AG10803 (cell line): ENCODE measurements at places on chromosomes 12 and 14.
A peak's percentile ranks its signal among the peaks of the same experiment; 100 is the strongest.

DNA sequence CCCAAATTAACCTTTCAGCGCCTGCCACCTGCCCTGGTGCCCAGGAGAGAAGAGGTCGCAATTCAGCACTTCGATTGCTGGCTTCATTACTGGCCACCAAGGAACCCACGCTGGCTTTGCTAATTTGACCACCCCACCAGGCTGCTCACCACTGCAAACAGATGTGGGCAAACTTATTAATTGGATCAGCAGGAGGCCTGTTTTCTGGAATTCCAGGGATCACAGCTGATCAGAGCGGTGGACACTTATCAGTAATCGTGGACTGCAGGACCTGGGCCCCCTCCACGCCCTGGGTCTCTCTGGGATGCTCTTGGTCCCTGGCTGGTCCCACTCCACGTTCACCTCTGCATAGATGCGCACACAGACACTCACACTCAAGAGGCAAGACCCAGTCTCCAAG, 27.8 kb downstream of the BEGAIN start:
- no peak for DNase-seq

GRCh38 chr12:121628536-121628935, 2.2 kb downstream of the ORAI1 start:
- DNase-seq = no peak

DNA sequence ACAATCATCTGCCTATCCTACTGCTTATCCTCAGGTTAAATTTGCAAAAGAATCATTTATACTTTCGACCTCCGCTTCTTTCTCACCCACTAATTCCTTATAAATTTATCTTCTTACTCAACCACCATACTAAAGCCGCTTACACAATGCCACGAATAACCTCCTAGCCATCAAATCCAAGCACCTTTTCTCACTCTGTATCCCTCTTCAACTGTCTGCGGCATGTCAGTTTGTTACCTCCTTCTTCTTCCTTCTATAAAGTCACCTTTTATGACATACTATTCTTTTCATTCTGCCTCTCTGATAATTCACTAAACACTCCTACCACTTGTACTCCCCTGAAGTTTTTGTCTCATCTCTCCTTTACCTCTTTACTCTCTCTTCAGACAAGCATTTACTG, 66.3 kb downstream of the SEC23A start:
- no peak for DNase-seq

GRCh38 chr12:40469736-40470135, 222.5 kb upstream of the CNTN1 start:
- no peak for DNase-seq

- no peak for DNase-seq
Measured at GRCh38 chr12:68686262-68686594, 550 bp upstream of the NUP107 start.

DNA sequence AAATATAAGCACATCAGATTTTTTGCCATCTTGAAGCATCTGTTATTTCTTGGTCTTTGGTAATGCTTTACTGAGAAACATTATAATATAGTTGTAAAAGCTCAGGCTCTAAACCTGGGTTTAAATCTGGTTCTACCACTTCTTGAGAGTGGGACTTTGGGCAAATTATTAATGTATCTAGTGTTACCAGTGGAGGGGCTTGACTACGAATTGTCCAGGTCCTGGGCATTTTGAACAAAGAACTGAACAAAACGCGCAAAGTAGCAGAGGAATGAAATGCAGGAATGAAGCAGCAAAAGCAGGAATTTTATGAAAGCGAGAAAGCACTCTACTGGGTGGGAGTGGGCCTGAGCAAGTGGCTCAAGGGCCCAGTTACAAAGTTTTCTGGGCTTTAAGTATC, 50.8 kb downstream of the CAND1 start:
- no peak for DNase-seq

- DNase-seq = no peak
Measured at GRCh38 chr14:83372271-83372670, 1838.6 kb upstream of the SEL1L start.

DNA sequence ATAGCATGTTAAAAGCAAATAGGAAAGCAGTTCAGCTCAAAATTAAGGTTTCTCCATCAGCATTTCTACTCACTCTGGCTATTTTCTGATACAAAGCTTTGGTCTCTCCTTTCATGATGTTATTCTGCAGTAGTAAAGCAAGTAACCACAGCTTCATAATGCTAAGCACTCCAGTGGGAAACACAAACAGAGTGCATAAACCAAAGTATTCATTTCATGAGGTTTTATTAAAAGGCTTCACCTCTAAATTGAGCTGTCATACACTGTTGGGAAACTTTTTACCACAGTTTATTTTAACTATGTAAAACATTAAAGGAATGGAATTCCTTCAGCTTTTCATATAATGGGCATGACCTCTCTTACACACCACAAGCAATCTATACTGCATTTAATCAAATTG, 157.9 kb upstream of the LMO3 start:
- peak; percentile 18 for DNase-seq

DNA sequence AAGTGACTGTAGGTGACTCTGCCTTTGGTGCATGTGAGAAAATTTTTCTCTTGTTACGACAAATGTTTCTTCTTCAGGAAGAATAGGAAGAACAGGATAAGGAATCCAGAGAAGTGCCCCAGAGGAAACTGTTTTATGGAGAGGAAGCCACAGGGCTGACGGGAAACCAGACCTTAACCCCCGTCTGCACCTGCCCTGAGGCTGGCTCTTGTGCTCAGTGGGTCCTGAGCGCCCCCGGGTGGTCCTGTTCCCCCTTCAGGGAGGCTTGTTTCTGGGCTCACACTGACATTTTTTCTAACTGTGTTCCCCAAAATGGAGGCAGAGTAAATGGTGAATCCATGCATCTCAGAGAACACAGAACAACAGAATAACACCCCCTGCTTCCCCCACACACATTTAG, 691.8 kb downstream of the TMEM121 start:
- DNase-seq = no peak

- DNase-seq = no peak
Measured at GRCh38 chr12:108594-108993, 42.0 kb downstream of the IQSEC3 start.

- no peak for DNase-seq
Measured at GRCh38 chr14:84090837-84091236, 1439.1 kb upstream of the FLRT2 start.

GRCh38 chr14:55803873-55804553, 224.0 kb downstream of the KTN1 start:
- no peak for DNase-seq

DNA sequence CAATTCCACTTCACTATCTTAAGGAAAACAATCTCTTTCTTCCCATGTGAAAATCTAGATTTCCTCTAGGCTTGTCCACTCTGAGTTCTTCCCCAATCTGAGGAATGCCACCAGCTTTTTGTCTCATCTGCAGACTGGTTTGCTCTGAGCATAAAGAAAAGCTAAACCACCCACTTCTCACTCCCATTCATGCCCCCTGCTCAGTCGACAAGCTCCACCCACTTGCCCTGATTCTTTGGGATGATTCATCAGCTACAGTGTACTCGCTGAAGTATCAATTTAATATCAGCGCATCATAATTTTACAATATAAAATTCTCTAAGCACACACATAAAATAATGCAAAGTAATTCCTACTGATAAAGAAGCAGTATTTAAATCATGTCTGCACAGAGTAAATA, 209.1 kb downstream of the GRIN2B start:
- no peak for DNase-seq

DNA sequence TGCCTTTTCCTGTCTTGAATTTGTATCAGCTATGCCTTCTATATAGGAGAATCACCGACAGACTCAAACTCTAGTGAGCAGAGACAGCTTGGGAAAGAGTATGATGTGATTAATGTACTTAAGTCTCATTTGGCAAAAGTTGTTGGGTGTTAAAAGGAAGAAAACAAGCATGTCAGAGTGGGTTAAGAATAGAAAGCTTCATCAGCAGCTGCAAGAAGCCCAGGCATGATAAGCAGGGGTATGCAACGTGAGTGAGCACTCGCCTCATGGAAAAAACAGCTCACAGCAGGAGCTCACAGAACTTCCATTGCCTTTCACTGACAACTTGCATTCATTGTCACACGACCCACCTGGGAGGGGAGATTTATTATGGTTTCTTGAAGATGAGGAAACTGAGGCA, 35.9 kb upstream of the WNK1 start:
- no peak for DNase-seq

DNA sequence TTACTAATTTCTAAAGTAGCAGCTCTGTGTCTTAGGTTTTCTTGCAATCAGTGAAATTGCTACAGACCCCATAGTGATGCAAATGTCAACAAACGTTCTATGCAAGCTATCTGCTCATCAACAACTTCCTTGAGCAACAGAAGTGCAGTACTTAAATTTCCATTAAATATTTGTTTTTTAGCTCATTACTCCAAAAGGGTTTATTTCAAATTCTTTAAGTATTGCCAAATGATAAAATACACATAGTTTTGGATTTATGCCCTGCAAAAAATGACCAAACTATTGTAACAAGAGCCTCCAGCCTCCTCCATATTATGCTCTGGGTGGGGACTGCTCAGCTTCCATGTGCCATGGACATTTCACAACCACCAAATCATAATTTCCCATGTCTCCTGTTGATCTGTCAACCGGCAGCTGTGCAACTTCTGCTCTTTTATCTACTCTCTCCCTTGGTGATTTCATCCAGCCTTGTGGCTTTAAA, 4.4 kb downstream of the BDKRB1 start:
- DNase-seq = peak; percentile 93

DNA sequence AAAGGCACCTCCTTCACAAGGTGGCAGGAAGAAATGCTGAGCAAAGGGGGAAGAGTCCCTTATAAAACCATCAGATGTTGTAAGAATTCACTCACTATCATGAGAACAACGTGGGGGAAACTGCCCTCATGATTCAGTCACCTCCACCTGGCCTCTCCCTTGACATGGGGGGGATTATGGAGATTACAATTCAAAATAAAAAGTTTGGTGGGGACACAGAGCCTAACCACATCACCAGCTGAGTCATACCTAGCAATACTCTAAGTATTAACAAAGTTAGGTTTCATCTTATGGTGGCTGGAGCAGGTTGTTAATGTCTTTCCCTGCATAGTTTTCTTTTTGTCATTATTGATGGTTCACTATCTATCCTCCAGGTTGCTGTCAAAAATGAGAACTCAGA, 113.2 kb upstream of the PPFIA2 start:
- DNase-seq = no peak

GRCh38 chr12:5548152-5548943, 116.4 kb downstream of the NTF3 start:
- no peak for DNase-seq

DNA sequence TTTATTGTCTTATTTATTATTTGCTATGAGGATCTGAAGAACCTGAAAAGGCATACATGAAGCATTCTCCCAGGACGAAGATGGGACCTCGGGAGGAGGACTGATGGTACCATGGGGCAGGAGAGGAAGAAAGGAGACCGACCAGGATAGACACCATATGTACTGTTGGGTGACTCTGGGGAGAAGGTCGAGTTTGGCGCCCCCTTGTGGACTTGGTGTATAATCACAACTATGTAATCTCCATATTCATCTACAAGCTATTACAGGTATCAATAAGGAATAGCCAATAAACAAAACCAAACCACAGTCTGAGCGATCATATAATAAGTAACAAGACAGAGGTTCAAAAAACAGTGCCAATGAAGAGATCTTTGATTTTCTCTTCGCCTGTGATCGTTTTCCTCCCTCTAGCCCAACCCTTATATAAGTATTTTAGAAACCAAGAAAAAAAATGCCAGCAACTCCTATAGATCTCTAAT, 139.1 kb downstream of the SPTSSA start:
- peak; percentile 49 for DNase-seq
